ENCODE measurements at places on chromosomes 2 and 18. TPM values are rescaled to one million over a fixed set of nuclear protein-coding genes. Genes with fewer than 3 reads are reported as not detected.

NDC80 gene
- total RNA-seq, result 2.7 TPM

GRCh38 chr2:177164131-177164530 lies 48.5 kb upstream of the HNRNPA3 start:
- H3K27ac ChIP-seq, result peak overlapping the region; percentile 69
- no peak for DNase-seq
- no peaks in the 10 kb centered on the region for H3K27me3 ChIP-seq
- H3K4me1 ChIP-seq, result no peaks in the 10 kb centered on the region
- H3K36me3 ChIP-seq, result no peaks in the 10 kb centered on the region
- H3K4me3 ChIP-seq, result no peak overlapping the region

SNORC gene
- 8.0 TPM for total RNA-seq

DNA sequence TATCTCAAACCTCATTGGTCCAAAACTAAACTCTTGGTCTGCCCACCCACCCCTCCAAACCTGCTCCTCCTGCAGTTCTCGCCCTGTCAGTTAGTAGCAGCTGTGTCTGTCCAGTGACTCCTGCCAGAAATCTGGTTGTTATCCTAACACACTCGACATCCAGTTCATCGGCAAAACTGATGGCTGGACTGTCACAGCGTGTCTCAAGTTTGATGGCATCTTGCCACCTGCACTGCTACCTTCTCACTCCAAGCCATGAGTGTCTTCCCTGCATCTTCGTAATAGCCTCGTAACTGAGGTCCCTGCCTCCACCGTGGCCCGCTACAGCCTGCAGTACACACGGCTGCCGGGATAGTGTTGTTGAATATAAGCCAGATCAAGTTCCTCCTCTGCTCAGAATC lies 470.1 kb upstream of the RAB12 start:
- H3K27ac ChIP-seq, result peak overlapping the region; percentile 17
- H3K4me1 ChIP-seq, result no peaks in the 10 kb centered on the region
- no peaks in the 10 kb centered on the region for H3K36me3 ChIP-seq
- DNase-seq, result no peak
- H3K4me3 ChIP-seq, result no peak overlapping the region

- H3K4me3 ChIP-seq, result no peak overlapping the region
- no peaks in the 10 kb centered on the region for H3K27me3 ChIP-seq
- DNase-seq, result no peak
These were observed 841.6 kb downstream of the TRIB2 start for GRCh38 chr2:13558368-13558767.

DCC gene
- 3.7 TPM for total RNA-seq

GRCh38 chr18:12005538-12006487 lies 24.5 kb downstream of the IMPA2 start:
- DNase-seq, result no peak
- no peaks in the 10 kb centered on the region for H3K4me1 ChIP-seq
- no peak overlapping the region for H3K4me3 ChIP-seq
- no peaks in the 10 kb centered on the region for H3K36me3 ChIP-seq

Measured in prostate gland (tissue), 2 donors.